ENCODE measurements at places on chromosomes 13 and 19. TPM values are rescaled to one million over a fixed set of nuclear protein-coding genes. Genes with fewer than 3 reads are reported as not detected.

Gene KCNC3
- 9.4 TPM for total RNA-seq

DNA sequence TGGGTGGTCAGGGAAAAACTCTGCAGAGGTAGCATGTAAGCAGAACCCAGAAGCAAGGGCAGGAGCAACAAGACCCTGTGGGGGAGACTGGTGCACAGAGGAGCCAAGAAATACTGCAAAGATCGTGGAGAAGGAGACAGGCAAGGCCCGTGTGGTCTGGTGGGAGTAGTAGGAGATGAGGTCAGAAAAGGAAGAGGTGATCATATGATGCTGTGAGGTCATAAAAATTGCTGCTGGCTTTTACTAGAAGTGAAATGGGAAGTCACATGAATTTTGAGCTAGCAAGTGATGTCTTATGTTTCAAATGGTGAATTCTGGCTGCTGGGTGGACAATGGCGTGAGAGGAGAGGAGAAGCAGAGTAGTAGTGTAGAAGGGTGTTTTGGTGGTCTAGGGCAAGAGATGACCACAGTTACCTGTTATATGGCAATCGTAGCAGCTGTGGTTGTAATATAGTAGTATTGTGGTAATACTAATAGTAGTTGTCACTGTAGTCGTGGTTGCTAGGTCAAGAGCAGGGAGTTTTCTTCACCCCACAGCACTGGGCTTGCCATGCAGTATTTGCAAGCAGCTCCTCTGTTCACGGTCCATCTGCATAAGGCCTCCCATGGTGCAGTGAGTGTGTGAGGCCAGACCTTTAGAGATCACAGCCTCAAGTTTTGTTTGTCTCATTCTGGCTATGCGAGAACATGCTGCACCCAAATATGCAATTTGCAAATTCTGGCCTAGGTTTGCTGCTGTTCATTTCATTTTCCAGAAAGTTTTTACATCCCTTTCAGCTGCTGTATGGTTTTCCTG, 205.0 kb downstream of the TSHZ3 start:
- H3K4me3 ChIP-seq, result no peak overlapping the region
- no peaks in the 10 kb centered on the region for H3K36me3 ChIP-seq
- H3K27ac ChIP-seq, result no peak overlapping the region
- DNase-seq, result no peak
- H3K27me3 ChIP-seq, result peaks cover 44% of the 10 kb centered on the region

DNA sequence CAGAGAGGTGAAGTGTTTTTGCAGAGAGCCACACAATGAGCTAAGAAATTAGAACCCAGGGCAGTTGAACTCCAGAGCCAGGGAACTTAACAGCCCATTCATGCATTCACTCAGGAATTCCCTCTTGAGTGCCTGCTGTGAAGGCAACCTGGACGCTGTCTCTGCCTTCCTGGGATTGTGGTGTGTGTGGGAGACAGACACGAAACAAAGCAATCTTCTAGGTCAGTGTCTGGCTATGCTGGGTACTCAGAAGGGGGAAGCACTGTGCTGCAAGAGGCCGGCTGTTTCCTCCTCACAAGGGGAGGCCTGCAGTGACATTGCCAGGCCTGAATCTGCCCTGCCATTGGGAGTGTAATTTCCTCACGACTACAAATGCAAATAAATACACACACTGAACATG, 9.7 kb downstream of the BCKDHA start:
- no peaks in the 10 kb centered on the region for H3K27me3 ChIP-seq
- H3K36me3 ChIP-seq, result no peaks in the 10 kb centered on the region
- peaks cover 9% of the 10 kb centered on the region for H3K4me1 ChIP-seq
- no peak overlapping the region for H3K4me3 ChIP-seq
- DNase-seq, result no peak

DNA sequence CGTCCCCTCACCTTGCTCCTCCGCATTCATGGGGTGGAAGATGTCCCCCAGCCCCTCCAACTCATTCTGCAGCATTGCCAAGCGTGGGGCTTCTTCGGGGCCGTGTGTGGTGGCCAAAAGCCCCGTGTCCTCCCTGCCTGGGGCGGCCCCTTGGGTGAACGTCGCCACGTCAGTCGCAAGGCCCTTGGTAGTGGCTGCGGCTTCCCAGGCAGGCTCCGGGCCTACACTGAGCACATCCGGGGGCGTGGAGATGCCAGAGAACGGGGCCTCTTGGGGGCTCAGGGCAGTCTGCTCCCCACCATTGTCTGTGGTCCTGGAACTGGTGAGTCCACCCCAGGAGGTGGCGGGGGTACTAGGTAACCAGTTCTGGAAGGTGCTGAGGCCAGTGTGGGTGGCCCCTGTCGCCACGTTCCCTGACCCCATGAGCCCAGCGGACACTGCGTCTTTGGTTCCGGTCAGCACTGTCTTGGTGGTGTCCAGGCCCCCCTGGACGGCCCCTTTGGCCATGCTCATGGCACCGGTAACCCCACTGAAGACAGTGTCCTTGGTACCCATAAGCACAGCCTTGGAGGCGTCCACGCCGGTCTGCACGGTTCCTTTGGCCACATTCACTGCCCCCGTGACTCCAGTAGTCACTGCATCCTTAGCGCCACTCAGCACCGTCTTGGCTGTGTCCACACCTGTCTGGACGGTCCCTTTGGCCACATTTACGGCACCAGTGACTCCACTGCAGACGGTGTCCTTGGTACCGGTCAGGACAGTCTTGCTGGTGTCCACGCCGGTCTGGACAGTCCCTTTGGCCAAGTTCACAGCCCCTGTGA, 7.6 kb downstream of the PLIN4 start:
- no peaks in the 10 kb centered on the region for H3K36me3 ChIP-seq
- no peaks in the 10 kb centered on the region for H3K27me3 ChIP-seq
- no peak overlapping the region for H3K4me3 ChIP-seq
- no peak for DNase-seq

GRCh38 chr19:7908078-7908699, 4.5 kb downstream of the MAP2K7 start:
- H3K27me3 ChIP-seq, result no peaks in the 10 kb centered on the region
- 0 out of 2 replicates have a peak, but pooled peaks cover 7% of the 10 kb centered on the region for H3K36me3 ChIP-seq
- H3K4me1 ChIP-seq, result peaks cover 9% of the 10 kb centered on the region
- H3K27ac ChIP-seq, result no peak overlapping the region
- no peak for DNase-seq

GRCh38 chr19:17720440-17720839, 1.2 kb downstream of the MAP1S start:
- peaks cover 21% of the 10 kb centered on the region for H3K4me1 ChIP-seq
- H3K27ac ChIP-seq, result no peak overlapping the region
- H3K36me3 ChIP-seq, result no peaks in the 10 kb centered on the region
- H3K27me3 ChIP-seq, result no peaks in the 10 kb centered on the region

All from PC-9 (cell line).